Kidney glomerular epithelial cell (primary cell): ENCODE measurements at places on chromosomes 12 and 14.

- no peak for DNase-seq
Measured at GRCh38 chr14:104895786-104896661, 28.7 kb upstream of the PLD4 start.

- DNase-seq: no peak
Measured at GRCh38 chr12:71694099-71694820, 8.4 kb downstream of the TMEM19 start.

GRCh38 chr12:106345746-106346145 is 11.8 kb upstream of the POLR3B start:
- peak; percentile 19 for DNase-seq

- DNase-seq: no peak
Measured at GRCh38 chr14:24954037-24954699, 95.8 kb downstream of the STXBP6 start.

DNA sequence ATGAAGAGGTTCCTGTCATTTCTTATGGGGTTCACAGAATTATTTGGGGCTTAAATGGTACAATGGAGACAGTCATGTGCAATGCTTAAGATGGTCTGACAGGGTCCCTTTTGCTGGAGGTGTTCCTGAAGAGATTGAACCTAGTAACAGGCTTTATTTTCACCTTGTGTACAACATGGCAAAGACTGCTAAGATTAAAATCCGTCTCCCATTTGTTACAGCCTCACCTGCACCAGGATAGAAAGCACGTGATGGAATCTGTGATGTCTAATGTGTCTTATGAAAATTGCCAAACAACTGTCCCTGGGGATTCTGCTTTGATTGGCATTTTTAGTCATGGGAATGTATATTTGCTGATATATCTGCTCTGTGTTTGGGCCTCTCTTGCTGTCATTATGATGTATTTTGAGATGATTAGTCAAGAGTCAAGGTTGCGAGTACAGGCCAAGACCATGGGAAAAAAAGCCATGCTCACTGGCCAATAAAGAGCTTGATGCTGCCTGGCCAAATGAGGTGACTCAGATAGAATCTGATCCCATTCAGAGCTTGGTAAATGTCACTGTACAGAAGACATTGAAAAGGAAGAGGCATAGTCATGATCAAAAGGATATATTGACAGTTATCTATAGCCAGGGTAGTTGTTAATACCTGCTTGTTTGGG is 96.1 kb downstream of the FLRT2 start:
- DNase-seq: no peak
